ENCODE measurements at places on chromosomes 12 and 14. TPM values are rescaled to one million over a fixed set of nuclear protein-coding genes. Genes with fewer than 3 reads are reported as not detected.
A peak's percentile ranks its signal among the peaks of the same experiment; 100 is the strongest.

DNA sequence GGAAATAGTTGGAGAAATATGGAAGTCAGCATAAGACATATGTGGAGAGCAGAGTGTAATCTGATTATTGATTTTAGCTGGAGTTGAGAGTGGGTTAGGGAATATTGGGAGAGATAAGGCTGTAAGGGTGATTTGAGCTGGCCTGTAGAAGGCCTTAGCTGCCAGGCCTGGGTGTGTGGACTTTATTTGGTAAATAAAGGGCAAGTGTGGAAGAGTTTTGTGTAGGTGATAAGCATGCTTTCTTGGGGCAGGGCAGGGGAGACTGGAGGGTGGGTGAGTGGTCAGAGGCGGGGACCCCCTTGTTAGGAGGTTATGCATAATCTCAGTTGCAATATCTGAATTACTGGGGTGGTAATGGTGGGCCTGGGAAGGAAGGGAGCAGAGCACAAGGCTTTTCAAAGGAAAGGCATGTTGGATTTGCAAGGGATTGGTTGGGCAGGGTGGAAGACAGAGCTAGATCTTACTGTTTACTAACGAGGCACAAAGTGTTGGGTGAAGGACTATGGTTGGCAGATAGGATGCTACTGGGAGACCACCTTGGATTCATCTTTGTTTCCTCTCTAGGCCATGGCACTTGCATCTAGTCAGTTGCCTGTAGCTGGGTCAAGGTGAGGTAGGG is 5.5 kb downstream of the KHNYN start:
- no peaks in the 10 kb centered on the region for H3K27me3 ChIP-seq
- H3K27ac ChIP-seq, result no peak overlapping the region
- no peak for DNase-seq
- H3K4me3 ChIP-seq, result no peak overlapping the region

GRCh38 chr12:96194971-96195844 is 1.0 kb downstream of the ELK3 start:
- H3K36me3 ChIP-seq, result no peaks in the 10 kb centered on the region
- H3K4me1 ChIP-seq, result peaks cover 14% of the 10 kb centered on the region
- H3K4me3 ChIP-seq, result peak overlapping the region; percentile 92
- H3K27me3 ChIP-seq, result no peaks in the 10 kb centered on the region
- no peak for DNase-seq
- peak overlapping the region; percentile 78 for H3K27ac ChIP-seq

GRCh38 chr12:66103016-66103913 is 27.3 kb downstream of the LLPH start:
- no peak overlapping the region for H3K27ac ChIP-seq
- no peak overlapping the region for H3K4me3 ChIP-seq

GRCh38 chr12:50024805-50025186 is 498 bp downstream of the RACGAP1 start:
- H3K27me3 ChIP-seq, result no peaks in the 10 kb centered on the region
- H3K36me3 ChIP-seq, result no peaks in the 10 kb centered on the region
- peak overlapping the region; percentile 74 for H3K4me3 ChIP-seq

DNA sequence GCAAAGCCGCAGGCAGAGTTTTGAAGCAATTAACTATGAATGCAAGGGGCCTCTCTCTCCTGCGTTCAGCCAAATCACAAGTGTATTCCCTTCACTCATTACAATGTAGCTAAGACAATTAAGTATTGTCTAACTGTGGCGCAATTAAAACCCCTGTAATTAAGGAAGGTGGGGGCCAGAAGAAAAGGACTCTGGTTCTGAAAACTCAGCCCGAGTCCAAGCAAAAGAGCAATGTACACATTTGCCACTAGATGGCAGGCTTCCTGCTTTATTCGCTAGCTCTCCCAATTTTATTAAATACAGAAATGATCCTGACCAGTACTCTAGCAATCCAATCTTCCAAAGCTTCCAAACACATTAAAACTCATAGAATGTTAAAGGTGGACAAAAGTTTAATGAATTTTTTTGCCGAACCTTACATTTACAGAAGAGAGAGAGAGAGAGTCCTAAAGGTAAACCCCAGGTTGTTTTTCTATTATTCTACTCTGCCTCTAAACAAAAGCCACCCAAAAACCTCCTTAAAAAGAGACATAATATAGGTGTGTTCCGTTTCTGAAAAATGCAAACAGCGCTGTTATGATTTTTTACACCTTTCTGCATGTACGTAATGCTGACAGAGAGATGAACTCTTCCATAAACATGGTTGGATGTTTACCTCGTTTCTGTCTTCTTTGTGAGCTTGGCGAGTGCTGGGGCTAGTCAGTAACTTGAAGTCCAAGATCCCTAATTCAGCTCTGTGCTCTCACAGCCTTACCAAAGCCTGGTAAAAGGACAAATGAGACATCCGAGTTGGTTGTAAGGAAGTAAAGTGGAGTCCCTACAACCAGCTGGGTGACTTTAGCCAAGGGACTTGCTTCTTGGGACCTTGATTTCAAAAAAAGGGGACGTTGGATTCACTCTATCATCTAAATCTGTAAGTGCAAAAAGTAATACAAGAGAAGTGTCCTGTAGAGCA is 50.9 kb upstream of the VASH1 start:
- H3K27ac ChIP-seq, result no peak overlapping the region
- no peaks in the 10 kb centered on the region for H3K36me3 ChIP-seq
- H3K4me1 ChIP-seq, result no peaks in the 10 kb centered on the region
- no peaks in the 10 kb centered on the region for H3K27me3 ChIP-seq
- H3K4me3 ChIP-seq, result no peak overlapping the region

GRCh38 chr14:91371011-91371989 is 46.3 kb downstream of the CCDC88C start:
- no peak overlapping the region for H3K4me3 ChIP-seq
- H3K36me3 ChIP-seq, result no peaks in the 10 kb centered on the region
- no peak for DNase-seq
- no peaks in the 10 kb centered on the region for H3K4me1 ChIP-seq

DNA sequence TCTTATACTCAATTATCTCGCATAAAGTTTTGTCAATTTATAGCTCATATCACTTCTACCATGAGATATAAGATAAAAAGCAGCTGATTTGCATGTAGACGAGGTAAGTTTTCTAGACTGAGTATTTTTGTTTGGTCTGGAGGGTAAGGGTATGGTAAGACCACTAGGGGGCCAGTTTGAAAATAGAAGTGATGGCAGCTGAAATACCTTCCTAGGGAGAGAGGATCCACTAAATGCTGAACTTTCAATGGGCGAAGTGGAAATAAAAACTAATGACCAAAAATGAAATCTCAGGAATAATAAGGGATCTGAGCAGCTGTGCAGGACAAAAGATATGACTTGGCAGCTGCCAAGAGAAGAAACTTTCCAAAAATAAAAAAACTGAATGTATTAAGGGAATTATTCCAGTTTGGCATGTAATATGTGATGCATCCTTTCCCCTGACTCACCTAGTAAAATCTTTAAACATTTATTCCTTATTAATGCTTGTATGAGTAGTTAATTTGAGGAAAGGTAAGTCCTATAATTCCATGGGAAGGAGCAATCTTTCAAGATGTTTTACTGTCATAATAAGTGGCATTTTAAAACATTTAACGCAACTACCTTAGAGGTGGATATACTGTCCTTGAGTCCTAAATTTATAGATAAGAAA is 754.5 kb downstream of the C12orf50 start:
- no peak overlapping the region for H3K4me3 ChIP-seq
- H3K36me3 ChIP-seq, result no peaks in the 10 kb centered on the region
- no peak overlapping the region for H3K27ac ChIP-seq
- DNase-seq, result no peak
- H3K4me1 ChIP-seq, result no peaks in the 10 kb centered on the region
- no peaks in the 10 kb centered on the region for H3K27me3 ChIP-seq

- H3K27me3 ChIP-seq, result no peaks in the 10 kb centered on the region
- H3K4me1 ChIP-seq, result no peaks in the 10 kb centered on the region
- DNase-seq, result no peak
- no peak overlapping the region for H3K4me3 ChIP-seq
- H3K36me3 ChIP-seq, result no peaks in the 10 kb centered on the region
These were observed 140.9 kb downstream of the NTS start for GRCh38 chr12:86015026-86015425.

DNA sequence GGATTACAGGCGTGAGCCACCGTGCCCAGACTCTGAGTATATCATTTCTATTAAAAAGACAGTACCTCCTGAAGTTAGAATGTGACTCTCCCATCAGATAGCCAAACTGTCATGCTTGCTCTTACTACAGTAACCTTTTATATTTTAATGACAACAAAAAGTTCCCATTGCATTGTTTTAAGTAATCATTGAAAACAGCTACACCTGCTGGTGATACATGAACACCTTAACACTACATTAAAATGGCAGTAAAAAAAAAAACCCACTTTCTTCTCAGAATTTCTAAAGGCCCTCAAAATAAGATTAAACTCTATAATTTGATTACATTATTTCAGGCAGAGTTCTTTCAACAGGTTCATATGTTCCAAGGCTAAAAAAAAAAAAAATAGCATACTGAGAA is 76.7 kb downstream of the SH2B3 start:
- H3K4me1 ChIP-seq, result no peaks in the 10 kb centered on the region
- H3K36me3 ChIP-seq, result peaks cover 32% of the 10 kb centered on the region
- no peak for DNase-seq
- no peak overlapping the region for H3K4me3 ChIP-seq
- H3K27me3 ChIP-seq, result no peaks in the 10 kb centered on the region
- no peak overlapping the region for H3K27ac ChIP-seq

DNA sequence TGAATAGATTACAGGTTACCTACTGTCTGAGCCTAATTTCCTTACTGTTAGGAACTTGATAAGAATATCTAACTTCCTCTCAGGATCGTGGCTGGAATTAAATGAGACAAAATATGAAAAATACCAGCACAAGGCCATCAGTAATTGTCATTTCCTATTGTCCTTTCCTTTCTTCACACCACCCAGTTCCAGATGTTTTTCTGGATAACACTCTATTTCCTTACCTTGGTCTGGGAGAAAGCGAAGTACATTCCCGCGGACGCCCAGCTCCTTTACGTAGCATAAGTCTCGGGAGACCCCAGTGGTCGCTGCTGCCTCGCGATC is 376 bp downstream of the GDF3 start:
- no peaks in the 10 kb centered on the region for H3K36me3 ChIP-seq
- peak overlapping the region; percentile 53 for H3K4me3 ChIP-seq
- H3K27ac ChIP-seq, result no peak overlapping the region

- no peak overlapping the region for H3K27ac ChIP-seq
- H3K27me3 ChIP-seq, result no peaks in the 10 kb centered on the region
- DNase-seq, result no peak
- no peak overlapping the region for H3K4me3 ChIP-seq
These were observed 120.0 kb downstream of the RBM19 start for GRCh38 chr12:113845900-113846674.

GRCh38 chr14:101557811-101558738 is 3.2 kb upstream of the DIO3 start:
- no peak for DNase-seq
- H3K27me3 ChIP-seq, result no peaks in the 10 kb centered on the region
- H3K4me3 ChIP-seq, result no peak overlapping the region
- H3K36me3 ChIP-seq, result no peaks in the 10 kb centered on the region
- no peaks in the 10 kb centered on the region for H3K4me1 ChIP-seq

LRTM2 gene
- total RNA-seq, result not detected

VRTN gene
- total RNA-seq, result not detected

TMX1 gene
- total RNA-seq, result 25.6 TPM

KCNMB4 gene
- total RNA-seq, result 1.9 TPM

Data from thoracic aorta (tissue), 2 donors.